ENCODE measurements at places on chromosomes 1 and 21. TPM values are rescaled to one million over a fixed set of nuclear protein-coding genes. Genes with fewer than 3 reads are reported as not detected.

DNA sequence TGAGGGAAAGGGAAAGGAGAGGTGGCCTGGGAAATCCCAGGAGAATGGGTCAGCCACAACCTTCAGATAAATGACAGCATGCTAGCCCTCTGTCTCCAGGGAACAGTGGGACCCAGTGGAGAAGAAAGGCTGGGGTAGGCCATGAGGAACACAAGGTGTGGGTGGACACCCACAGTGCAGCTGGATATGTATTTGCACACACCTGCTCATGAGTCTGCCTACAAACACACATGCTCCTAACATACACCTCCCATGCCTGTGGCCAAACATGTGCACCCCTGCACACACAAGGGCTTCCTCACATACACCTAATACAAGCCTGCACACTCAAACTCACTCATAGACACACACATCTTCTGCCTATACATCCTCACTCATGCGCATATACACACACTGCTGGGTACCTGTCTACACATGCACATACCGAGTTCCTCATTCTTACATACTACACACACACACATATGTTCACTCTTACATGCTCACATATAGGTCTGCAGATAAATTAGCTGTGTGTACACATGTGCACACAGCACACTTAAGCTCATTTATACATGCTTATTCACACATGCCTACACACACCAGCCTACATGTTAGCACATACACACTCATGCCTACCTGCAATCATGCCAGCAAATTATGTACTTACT, 3.6 kb downstream of the C1orf216 start:
- H3K27ac ChIP-seq: no peak overlapping the region
- H3K27me3 ChIP-seq: no peaks in the 10 kb centered on the region
- no peak overlapping the region for H3K4me3 ChIP-seq
- no peak for DNase-seq
- peaks cover 33% of the 10 kb centered on the region for H3K4me1 ChIP-seq

The TOR1AIP2 gene
- total RNA-seq: 43.7 TPM

DNA sequence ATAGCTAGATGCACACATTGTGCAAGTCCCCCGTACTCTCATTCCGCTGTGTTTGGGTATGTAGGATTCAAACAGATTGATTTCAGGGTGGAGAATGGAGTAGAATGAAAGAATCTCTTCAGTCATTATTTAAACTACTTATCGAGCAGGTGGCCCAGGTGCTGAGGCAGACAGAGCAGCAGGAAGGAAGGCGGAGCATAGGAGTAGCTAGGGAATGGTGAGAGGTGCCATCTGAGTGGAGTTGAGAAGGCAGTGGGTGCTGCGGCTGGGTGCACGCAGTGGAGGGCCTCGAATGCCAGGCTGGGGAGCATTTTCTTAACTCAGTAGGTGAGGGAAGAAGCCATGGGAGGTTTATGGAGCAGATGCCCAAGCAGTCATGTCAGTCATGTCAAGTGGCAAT, 45.2 kb upstream of the CD101 start:
- no peak for DNase-seq
- H3K27ac ChIP-seq: no peak overlapping the region
- no peak overlapping the region for H3K4me3 ChIP-seq
- no peaks in the 10 kb centered on the region for H3K27me3 ChIP-seq
- peaks cover 28% of the 10 kb centered on the region for H3K4me1 ChIP-seq

The MCOLN2 gene
- total RNA-seq: 12.5 TPM

GRCh38 chr1:4027492-4028138, 127.5 kb upstream of the C1orf174 start:
- H3K27ac ChIP-seq: no peak overlapping the region
- no peaks in the 10 kb centered on the region for H3K4me1 ChIP-seq

DNA sequence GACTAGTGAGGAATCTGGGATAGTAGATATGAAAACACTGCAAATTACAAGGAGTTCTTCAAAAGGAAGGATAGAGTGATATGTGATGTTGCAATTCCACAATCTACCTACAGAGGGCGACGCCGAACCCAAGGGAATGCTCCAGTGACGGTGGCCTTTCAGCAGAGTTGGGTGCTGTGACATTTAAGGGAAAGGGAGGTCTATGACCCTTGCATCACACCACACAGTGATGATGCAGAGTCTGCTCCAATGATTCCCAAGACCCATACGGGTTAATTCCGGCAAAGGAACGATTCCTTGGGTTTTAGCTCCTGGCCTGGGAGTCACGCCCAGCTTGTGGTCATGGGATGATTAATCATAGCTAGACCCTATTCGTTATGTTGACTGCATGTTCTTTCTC, 123.0 kb upstream of the IGSF21 start:
- no peak for DNase-seq
- no peak overlapping the region for H3K27ac ChIP-seq
- H3K4me3 ChIP-seq: no peak overlapping the region
- H3K27me3 ChIP-seq: no peaks in the 10 kb centered on the region

The ACKR1 gene
- total RNA-seq: 22.4 TPM

The FAM78B gene
- total RNA-seq: 5.4 TPM

The OLIG1 gene
- not detected for total RNA-seq

The TMCC2 gene
- 4.3 TPM for total RNA-seq

Measured in sigmoid colon (tissue), 7 donors.